ENCODE measurements at places on chromosomes 13 and 19.

- no peak for DNase-seq
Measured at GRCh38 chr19:28028881-28029444, 1184.0 kb downstream of the UQCRFS1 start.

DNA sequence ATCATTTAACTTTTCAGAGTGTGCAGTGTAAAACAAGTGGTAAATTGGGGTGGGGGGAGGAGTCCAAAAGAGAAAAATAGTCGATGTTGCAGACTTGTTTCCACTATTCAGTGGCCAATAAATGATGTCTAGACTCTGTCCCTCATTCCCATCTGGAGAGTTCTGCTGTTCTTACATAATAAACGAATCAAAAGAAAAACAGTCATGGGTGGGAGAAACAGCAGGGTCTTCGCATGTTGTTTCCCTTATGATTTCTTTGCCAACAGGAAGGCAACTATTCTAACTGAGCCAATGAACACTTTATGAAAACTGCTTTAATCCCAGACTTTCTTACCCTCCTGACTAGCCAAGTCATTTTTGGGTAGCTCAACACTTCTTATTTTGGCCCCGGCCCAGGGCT lies 615.5 kb downstream of the FGF9 start:
- no peak for DNase-seq

DNA sequence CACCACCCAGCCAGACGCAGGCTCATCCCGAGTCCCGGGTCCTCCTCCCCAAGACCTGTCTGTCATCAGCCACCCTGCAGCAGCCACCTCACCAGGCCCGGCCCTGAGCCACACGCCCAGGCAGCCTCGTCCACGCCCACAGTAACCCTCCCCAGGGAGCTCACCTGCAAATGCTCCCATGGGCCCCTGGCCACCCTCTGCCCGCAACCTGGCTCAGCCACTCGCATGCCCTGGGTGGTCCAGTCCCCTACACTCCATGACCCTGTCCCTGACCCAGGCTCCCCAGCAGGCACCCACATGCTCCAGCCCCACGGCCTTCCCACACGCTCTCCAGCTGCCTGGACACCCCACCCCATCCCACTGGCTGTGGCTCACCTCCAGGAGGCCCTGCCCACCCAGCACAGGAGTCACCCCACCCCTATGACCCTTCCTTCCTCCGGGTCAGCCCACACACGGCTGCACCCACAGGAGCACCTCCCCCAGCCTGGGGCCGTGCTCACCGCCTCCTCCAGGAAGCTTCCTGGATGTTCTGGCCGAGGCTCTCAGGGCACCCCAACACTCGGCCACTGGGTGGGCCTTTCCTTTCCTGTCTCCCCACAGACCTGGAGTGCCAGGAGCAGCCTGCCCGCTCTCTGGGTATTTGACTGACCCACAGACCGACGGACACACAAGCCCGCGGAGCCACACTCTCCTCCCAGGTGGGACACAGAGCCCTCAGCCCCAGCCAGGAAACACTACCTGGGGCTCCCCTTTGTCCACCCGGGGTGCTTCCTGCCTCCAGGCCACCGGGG lies 3.6 kb downstream of the TMEM259 start:
- DNase-seq, result no peak

DNA sequence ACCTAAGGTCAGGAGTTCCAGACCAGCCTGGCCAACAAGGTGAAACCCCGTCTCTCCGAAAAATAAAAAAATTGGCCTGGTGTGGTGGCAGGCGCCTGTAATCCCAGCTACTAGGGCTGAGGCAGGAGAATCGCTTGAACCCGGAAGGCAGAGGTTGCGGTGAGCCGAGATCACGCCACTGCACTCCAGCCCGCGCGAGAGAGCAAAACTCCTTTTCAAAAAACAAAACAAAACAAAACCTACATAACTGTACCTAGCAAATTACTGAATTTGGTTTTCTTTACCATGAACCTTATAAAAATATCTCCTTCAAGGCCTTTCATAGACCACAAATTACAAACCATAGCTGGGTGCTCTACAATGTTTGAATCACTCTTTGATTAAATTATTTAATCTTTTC lies 760 bp downstream of the ZNF91 start:
- DNase-seq, result peak; percentile 3

DNA sequence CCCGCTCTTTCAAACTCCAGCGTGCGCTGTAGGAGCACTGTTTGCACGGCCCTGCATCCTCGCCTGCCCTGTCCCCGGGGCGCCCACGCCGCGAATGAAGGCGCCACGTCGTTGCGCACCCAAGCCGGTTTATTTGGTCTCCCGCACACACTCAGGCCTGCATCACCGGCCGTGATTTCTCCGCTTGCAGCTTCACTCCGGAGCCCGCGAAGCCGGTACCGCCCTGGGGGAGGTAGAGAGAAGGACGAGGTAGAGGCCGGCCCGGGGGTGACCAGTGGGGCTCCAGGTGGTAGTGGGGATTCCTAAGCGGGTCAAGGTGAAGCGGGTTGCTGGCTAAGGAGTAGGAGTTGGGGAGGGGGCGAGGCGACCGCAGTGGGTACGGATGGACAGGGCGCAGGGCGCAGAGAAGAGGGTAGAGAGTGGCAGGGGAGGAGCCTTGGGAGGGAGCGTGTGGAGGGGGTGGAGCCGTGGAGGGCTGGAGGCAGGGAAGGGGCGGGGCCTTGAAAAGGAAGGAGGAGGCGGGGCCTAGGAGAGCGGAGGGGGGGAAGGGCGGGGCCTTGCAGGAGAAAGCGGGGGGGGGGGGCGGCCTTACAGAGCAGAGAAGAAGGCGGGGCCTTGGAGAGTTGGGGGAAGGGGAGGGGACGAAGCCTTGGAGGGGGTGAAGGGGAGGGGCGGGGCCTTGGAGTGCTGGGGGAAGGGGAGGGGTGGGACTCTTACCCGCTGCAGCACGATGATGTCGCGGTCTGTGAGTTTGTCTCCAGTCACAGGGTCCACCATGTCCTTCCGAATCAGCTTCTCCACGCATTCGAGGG lies 24.6 kb downstream of the NOSIP start:
- DNase-seq, result peak; percentile 21

GRCh38 chr13:28046981-28047380 lies 53.4 kb downstream of the FLT3 start:
- DNase-seq, result no peak

DNA sequence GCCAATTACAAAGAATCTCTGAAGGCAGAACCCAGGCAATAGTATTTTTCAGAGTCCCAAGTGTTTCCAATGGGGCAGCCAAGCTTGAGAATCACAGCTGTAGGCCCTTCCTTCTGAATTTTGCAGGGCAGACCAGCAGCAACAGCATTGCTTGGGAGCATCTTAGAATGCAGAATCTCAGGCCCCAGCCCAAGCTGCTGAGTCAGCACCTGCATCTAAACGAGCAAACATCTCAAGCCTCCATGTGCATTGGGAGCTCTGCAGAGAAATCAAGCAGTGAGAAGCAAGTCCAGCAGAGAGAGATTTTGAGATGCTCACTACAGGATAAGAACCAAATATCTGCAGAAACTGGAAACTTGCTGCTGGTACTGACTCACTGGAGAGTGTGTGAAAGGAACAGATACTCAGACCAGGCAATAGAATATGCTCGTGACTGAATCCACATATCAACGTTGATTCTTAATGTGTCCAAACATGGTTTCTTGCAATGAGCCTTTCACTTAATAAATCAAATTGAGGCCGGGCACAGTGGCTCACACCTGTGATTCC lies 81.5 kb upstream of the TNFSF11 start:
- DNase-seq, result no peak

DNA sequence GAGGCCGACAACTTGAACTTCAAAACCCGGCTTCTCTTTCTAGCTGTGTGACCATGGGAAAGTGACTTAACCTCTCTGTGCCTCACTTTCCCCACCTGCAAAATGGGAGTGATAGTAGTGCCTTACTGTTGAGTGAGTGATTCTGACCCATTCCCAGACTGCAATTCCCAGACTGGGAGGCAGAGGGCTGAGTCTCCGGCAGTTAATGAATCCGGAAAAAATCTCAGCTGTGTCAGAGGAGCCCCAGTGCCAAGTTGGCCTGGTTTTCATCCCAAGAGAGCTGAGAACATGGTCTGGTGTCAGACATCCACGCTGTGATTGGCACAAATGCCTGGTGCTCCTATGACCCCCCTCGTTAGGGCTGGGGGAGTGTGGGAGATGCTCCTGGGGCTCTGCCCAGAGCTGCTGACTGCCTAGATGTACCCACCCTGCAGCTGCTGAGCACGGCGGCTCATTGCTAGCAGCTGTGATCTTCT lies 50.0 kb downstream of the PIN1 start:
- no peak for DNase-seq

GRCh38 chr13:78046331-78046730 lies 127.7 kb upstream of the EDNRB start:
- no peak for DNase-seq

- no peak for DNase-seq
Measured at GRCh38 chr13:36166046-36166445, 34.9 kb upstream of the DCLK1 start.

- DNase-seq, result no peak
Measured at GRCh38 chr13:113260996-113261395, 36.0 kb upstream of the LAMP1 start.

DNA sequence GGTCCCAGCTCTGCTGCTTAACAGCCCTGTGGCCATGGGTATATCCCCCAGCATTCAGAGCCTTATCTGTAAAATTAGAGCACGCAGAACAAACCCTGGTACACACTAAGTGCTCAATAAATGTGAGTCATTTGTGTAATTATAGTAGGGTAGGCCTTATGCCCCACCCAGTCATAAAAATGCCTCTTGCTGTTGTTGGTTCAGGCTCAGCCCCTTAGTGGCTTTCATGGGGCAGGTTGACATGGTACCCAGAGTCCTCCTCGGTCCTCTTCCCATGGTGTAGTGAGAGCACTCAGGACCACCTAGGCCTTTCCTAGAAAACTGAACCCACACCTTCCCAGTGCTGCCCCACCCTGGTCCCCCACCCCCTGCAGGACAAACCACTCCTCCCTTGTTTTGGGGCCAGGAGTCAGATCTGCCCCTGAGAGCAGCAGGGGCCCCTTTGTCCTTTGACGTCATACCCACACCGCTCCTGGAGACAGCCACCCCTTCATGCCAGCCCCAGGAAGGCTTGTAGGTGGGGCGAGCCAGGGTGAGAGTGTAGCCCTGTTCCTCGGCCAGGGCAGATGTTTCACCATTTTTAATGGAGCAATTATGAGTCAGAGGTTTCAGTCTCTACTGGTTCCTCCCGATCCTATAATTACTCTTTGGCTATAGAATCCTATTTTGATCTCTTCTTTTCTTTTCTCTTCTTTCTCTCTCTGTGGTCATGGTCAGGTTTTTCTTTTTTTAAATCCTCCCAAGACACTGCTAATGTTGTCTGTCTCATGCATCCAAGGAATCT lies 36.8 kb downstream of the ACTN4 start:
- DNase-seq, result no peak

DNA sequence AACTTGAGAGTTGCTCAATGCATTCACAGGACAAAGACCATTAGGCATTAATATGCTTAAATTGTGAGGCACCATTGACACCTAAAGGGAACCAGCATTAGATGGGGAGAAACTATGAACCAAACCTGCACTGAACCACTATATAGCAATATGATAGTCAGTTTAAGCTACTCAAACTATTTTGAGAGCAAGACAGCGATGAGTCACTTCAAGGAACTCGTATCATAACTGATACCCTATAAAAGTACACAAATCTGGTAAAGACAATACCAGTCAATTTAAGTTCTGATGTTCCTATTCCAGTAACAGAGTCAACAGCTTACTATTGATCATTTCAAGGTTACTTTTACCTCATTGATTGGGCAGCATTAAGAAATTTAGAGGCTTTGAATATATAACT lies 151.3 kb upstream of the ATXN8OS start:
- no peak for DNase-seq

DNA sequence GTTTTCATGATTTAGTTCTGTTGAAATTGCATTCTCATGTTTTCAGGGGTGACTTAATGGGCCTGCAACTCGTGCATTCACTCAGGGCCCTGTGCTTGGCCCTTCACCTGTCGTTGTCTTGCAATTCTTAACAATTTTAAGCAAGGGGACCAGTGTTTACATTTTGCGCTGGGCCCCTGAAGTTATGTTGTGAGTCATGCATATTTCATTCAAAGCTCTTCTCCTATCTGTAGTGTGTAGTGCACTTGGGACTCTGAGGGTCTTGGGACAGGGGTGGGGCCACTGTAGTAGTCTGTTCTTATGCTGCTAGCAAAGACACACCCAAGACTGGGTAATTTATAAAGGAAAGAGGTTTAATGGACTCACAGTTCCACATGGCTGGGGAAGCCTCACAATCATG lies 211.2 kb upstream of the RXFP2 start:
- DNase-seq, result no peak

DNA sequence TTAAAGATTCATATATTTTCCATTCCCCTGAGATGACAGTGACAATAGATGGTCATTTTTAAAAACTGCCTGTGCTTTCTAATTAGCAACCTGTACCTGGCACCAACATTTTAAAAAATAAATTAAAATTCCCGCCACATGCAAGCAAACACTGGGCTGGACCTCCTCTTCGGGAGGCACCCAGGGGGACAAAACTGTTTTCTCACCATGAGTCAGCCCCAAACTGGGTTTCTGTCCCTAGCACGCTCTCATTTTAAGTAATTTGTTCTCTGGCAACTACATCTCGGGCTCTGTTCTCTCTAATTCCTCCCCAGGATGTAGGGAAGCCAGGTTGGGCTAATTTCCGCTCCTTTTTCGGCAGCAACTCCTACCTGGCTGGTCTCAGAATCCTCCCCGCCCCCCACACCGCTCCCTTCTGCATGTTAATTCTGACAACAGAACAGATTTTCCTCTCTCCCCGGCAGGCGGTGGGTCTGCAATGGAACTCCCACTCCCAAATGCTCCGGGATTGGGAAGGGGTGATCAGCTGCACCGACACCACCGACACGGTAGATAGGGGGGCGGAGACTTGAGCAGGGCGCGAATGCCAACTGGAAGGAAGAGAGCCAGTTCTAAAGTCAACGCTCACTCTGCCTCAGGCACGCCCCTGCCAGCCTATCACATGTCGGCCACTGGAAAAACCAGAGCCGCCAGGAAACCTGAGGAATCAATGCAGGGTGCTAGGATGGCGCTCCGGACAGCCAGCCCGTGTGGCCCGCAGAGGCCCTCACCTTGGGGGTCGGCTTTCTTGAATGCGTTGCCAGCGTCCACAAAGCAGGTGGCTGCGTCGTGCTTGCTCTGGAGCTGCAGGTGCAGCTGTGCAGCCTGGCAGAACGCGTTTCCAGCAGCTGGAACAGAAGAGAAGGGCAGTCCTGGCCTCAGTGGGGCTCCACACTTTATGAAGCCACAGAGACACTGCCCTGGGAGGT lies 14.7 kb downstream of the NAPA start:
- no peak for DNase-seq

- no peak for DNase-seq
Measured at GRCh38 chr13:114219392-114219791, 15.3 kb upstream of the CDC16 start.

DNA sequence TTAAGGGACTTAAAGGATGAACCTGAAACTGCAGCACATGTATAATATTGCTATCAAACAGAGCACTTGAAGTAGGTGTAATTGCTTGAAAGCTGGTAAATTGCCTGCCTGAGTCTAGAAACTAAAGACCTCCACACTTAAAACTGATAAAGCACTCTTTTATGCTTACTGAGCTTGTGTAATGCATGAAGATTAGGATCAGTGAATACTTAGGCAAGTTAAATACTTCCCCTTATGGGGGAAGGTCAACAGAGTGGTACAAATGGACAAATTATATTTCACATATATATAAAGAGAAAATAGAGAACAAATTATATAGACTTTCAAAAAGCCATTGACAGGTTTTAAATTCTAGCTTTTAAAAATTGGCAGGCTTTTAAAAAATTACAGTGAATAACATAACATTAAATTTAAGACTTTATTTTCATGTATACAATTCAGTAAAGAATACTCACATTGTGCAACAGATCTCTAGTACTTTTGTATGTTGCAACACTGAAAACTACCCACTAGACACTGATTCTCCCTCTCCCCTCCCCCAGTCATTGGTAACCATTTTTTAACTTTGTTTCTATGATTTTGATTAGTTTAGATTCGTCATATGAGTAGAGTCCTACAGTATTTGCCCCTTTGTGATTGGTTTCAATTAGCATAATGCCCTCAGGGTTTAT lies 23.9 kb downstream of the PIBF1 start:
- DNase-seq, result no peak
